ENCODE measurements at places on chromosomes 13 and 19. TPM values are rescaled to one million over a fixed set of nuclear protein-coding genes. Genes with fewer than 3 reads are reported as not detected.

DNA sequence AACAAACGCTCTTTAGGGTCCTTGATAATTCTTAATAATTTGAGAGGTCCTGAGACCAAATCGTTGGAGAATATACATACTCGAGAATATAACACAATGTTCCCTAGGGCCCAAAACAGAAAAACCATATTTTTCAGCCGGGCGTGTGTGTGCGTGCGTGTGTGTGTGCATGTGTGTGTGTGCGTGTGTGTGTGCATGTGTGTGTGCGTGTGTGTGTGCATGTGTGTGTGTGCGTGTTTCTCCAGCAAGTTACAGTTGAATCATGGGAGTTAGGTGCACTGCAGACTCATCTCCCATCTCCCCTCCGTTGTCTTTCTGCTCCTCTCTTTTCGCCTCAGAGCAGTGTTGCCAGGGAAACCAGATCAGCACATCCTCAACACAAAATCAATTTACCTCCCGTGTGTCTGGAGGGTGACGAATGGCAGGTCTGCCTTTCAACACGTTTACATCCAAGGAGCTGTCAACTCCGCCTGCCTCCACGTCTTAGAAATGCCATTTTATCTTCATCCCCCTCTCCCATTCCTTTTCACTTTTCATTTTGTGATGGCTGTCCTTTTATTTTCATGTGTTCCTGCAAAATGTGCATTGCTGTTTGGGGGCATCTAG is 8.3 kb upstream of the PNMA8B start:
- ATAC-seq, result no peak

- no peak for ATAC-seq
Measured at GRCh38 chr13:73481886-73482445, 423.2 kb downstream of the KLF5 start.

DNA sequence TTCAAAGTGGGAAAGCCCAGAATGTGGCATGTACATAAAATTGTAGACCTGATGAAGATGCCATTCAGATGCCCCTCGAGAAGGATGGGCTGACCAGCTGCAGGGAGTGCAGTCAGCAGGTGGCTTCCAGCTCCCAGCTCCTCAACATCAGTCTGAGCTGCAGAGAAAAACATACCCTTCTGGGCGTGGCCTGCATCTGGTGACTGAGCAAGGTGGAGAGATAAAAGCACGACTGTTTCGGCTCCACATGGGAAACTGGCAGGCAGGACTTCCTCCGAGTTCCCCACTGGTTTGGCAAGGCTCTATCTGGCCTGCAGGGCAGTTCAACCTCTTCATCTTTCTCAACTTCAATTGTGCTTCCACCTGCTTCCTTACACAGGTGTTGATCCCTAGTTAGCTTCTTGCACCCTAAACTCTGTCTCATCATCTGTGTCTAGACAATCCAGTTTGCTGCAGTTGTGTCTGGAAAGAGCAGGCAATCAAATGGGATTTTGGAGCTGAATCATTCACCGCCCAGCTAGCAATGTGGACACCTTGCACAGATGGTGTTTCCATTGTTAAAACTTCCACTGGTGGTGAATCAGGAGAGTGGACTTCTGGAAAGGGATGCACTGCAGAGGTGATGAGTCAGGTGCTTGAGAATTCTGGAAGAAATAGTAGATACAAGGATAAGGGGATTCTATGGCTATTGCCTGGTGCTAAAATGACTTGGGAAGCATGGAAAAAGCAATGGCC is 56.8 kb downstream of the POLR1D start:
- no peak for ATAC-seq

DNA sequence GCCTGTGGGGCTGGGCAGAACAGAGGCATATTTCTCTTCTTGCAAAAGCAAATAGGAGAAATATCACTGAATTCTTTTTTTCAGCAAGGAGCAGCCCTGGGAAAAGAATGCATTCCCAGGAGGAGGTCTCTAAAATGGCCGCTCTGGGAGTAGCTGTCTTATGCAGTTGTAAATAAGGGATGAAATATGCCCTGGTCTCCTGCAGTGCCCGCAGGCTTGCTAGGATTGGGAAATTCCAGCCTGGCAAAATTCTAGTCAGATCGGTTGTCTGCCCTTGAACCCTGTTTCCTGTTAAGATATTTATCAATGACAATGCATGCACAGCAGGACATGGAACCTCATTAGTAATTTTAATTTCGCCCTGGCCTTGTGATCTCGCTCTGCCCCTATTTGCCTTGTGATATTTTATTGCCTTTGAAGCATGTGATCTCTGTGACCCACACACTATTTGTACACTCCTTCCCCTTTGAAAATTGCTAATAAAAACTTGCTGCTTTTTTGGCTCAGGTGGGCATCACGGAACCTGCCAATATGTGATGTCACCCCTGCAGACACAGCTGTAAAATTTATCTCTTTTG is 1993.2 kb downstream of the PCDH9 start:
- ATAC-seq, result no peak

DNA sequence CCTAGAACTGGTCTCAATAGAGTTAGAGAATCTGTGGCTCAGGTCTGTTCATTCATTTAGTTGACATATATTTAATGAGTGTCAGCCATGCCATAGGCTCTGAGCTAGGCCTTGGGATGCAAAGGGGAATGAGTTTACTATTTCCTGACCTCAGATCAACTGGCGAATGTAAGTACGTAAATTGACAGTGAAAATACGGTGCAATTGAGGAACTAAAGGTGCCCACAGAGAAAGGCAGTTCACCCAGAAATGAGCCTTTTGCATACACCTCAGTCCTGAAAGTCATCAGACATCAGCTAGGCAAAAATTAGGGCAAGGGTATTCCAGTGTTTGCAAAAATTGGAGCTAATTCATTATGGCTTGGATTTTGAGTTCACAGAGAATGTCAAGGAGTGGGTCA is 20.6 kb upstream of the UPF3A start:
- no peak for ATAC-seq

DNA sequence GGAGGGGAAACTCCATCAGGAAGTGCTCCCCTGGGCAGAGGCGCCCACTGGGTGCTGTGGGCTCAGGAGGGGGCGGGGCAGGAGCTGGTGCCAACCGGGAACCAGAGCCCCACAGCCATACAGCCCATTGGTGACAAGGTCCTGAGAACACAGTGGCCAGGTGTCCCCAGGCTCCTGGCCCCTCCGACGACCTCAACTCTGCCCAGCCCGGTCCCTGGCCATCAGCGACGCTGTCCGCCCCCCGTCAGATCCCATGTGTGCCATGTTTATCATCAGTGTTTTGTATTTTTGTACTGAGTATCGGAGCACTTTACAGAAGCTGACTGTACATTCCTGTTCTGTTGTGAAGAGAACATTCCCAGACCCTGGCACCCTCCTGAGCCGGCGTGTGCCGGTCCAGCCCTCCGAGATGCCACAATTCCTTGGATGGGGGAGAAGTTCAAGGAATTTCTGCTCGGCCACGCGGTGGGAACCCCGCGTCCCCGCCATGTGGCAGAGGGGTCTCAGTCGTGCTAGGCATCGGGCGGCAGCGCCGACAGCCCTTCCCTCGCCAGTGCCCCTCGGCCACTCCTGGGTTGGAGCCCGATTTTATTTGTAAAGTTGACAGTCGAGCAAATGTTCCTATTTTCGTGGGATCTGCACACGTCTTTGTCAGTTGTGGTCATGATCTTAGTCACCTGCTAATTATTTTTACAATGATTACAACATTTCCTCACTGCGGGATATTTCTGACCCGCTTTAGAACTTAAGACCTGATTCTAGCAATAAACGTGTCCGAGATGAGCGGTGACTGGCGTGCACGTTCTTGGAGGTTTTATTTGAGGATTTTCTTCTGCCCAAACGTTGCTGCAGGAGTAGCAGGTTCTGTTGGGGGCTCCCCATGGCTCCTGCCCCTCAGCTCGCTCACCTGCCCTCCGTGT is 16.9 kb downstream of the PEX11G start:
- no peak for ATAC-seq

The HNRNPA1L2 gene
- total RNA-seq, result 4.8 TPM

The IGFLR1 gene
- 6.1 TPM for total RNA-seq

The ZNF225 gene
- total RNA-seq, result 4.5 TPM

The ZNF528 gene
- 21.1 TPM for total RNA-seq

The TSEN34 gene
- total RNA-seq, result 72.9 TPM
